Activated CD4-positive, alpha-beta T cell treated with anti-CD3 and anti-CD28 coated beads for 36 hours (primary cell): ENCODE measurements at places on chromosomes 3 and 15.
A peak's percentile ranks its signal among the peaks of the same experiment; 100 is the strongest.

GRCh38 chr3:118472586-118472985, 562.1 kb downstream of the IGSF11 start:
- no peak for DNase-seq

GRCh38 chr3:192637803-192638202, 89.5 kb downstream of the FGF12 start:
- no peak for DNase-seq

DNA sequence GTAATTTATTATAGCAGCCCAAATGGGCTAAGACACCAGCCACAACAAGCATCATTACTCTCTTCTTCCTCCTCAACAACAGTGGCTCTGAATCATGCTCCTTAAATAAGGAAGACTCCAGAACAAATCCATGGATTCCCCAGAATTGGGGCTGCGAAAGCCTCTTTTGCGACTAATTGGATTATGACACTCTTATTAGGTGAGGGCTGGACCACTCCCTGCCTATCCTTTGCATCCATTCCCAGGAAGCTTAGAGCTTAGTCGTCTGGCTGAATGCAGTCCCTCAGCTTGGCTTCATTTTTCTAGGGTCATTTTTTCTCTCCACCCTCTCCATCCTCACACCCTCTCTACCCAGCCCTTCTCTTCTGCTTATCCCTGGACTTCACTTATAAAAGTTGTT, 227.7 kb downstream of the ZNF621 start:
- no peak for DNase-seq

GRCh38 chr15:69665641-69666111, 213.1 kb downstream of the RPLP1 start:
- no peak for DNase-seq

DNA sequence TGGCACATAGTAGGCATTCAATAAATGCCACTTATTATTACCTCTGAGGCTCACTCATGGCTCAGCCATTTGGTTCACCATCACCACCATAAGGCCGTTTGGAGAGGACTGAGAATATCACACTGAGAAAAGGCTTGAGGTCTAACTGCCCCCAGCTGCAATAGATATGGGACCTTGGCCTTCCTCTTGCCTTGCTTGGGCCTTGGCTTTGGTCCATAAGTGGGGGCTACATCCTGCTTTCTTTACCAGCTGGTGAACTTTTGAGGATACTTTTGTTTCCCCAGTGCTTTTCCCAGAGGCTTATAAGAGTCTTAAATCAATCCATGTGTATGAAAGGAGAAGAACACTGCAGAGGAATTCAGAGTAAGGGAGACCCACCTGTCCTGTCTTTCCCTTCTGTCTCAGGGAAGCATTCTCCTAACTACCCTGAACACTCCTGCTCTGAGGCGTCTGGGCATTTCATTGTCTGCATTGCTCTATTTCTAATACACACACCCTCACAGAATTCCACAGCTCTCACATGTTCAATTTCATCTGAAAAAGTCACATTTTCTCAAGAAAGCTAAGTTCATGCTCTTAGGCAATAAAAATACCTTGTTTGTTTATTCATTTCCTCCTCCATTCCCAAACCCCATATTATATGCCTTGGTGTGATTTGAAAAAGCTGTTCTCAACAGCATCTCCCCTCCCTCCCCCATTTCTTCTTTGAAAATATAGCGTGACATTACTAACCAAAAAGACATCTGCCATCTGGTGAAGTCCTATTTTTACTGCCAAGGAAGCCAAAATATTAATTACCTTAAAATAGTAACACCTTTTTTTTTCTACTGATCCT, 22.5 kb upstream of the KCNMB2 start:
- no peak for DNase-seq

- no peak for DNase-seq
Observed at GRCh38 chr3:66598168-66598567, 97.3 kb upstream of the LRIG1 start.

DNA sequence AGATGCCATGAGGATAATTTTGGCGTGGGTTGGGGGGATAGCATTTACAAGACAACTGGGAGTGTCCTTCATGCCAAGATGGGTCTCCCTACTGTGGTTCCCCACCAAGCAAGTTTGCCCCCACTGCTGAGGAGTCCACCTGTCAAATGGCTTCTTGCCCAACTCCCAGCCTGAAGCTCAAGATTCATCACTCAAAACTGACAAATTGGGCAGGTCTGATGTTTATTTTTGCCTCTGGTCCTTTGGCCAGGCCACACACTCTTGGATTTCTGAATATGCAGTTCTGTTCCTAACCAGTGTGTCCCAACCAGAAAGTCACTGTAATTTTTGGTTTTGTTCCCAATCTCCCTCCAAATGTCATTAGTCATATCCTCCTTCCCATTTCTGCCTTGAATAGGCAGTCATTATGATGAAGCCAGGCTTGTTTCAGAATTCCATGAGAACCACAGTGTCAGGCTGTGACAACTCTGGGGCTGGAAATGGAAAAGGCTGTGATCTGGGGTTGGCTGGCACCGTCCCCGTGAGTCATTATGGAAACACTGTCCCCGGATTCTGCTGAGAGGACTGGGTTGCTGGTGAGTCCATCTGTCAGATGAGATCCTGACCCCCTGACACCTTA, 29.3 kb upstream of the MEF2A start:
- DNase-seq = no peak

GRCh38 chr3:160665784-160666526, 11.0 kb upstream of the ARL14 start:
- peak; percentile 14 for DNase-seq

DNA sequence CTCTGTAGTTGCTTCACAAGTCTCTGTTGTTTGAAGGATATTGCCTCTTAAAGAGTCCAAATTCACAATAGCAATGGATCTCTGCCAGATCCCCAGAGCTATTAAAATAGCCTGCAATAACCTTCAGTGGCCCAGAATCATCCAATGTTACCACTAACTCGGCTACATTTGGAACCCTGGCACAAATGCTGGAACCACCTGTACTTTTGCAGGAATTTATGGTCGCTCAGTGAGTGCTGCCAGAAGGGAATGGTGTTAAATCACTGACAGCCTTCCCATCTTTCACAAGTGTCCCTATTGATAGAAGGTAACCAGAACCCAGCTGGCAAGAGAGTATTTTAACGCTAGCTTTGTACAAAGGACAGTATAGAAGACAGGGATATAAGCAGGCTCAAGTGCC, 298.8 kb upstream of the PLSCR5 start:
- no peak for DNase-seq

DNA sequence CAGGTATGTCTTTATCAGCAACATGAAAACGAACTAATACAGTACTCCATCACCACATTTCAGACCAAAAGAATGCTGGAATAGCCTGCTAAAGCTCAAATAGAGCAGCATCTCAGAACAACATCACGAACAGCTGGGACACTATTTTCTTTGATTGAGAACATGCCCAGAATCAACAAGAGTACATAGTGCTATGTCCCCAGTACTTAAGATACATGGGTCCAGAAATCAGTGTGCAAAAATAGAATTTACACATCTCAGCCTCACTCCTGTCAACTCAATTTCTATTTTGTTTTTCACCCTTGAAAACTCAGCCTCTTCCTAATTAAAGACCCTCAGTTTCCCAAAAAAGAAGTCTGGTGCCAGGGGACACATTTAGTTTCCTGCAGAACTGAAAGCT, 753.9 kb downstream of the AGBL1 start:
- no peak for DNase-seq

DNA sequence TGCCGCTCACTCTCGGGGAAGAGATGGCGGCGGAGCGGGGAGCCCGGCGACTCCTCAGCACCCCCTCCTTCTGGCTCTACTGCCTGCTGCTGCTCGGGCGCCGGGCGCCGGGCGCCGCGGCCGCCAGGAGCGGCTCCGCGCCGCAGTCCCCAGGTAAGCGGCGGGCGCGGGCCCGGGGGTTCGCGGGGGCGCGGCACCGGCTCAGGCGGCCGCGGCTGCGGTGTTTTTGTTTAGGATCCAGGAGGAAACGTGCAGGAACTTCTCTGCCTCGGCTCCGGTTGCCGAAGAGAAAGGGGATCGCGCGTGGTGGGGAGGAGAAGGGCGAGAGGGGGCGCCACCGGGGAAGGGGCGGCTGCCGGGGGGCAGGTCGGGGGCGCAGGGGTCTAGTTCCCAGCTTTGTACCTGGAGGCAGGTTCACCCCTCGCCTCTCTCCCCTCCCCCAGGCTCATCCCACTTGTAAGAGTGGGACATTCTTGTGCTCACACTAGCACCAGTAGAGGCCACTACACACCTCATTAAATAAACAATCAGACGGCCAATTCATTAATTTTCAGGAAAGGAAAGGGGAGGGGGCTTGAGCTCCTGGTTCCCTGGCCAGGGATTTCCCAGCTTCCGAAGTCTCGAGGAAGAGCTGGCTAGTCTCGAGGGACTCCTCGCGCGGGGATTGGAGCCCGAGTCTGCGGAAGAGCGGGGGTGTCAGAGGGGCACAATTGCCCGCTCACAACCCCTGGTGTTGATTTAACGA, 562 bp downstream of the NEO1 start:
- peak; percentile 41 for DNase-seq

GRCh38 chr3:11154036-11154952, at the start of gene HRH1:
TSS of gene HRH1 (plus strand) at chr3:11154493. CDS start at chr3:11259038, 104,545 bp downstream.
- peak; percentile 36 for DNase-seq

GRCh38 chr3:171879472-171879871, 36.3 kb downstream of the TMEM212 start:
- no peak for DNase-seq

GRCh38 chr3:53240989-53241972, 14.5 kb downstream of the TKT start:
- no peak for DNase-seq

DNA sequence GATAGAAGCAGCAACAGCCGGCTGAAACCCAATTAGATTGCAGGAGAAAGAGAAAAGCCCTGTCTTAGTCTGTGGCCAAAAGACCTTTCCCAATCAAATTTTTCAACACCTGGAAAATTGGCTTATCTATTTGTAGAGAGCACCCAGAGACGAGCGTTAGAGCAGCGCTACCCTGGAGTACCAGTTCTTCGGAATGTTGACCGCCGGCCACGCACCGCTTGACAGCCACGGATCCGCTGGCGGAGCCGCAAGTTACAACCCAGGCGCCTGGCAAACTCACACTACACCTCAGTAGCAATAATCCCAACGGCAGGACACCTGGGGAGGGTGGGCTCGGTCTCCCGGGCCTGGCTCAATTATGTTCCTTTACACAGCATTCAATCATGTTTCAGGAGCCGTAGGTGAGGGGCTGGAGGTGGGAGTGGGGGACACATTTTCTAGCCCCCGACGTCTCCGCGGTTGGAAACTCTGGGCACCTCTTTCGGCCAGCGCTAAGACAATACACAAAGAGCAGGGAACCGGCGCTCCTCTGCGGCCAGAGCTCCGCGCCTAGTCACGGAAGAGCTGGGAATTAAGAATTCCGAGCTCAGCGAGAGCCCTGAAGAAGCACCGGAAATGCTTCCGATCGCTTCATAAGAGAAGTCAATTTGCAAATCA, 1.2 kb downstream of the MB21D2 start:
- DNase-seq = peak; percentile 23

GRCh38 chr3:97353176-97353575, 411.4 kb upstream of the ARL6 start:
- DNase-seq = no peak

DNA sequence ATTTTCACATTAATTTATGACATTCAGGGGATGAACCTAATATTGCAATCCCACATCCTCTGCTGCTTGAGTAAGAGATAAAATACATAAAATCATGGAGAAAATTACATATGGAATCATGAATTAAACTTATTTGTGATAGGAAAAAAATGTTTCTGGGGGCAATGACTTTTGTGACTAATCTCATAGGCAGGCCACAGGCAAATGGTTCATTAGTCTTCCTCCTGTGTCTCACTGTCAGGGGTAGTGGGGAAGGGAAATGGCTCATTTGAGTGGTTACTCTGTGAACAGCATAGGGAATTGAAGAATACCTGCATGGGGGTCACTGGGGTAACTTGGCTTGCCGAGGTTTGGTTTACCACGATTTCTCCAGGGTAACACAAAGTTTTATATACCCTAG, 72.0 kb downstream of the TFG start:
- DNase-seq = no peak

- DNase-seq = no peak
Observed at GRCh38 chr15:81268881-81269601, 54.9 kb downstream of the STARD5 start.

- no peak for DNase-seq
Observed at GRCh38 chr3:27746838-27747237, 24.7 kb upstream of the EOMES start.

DNA sequence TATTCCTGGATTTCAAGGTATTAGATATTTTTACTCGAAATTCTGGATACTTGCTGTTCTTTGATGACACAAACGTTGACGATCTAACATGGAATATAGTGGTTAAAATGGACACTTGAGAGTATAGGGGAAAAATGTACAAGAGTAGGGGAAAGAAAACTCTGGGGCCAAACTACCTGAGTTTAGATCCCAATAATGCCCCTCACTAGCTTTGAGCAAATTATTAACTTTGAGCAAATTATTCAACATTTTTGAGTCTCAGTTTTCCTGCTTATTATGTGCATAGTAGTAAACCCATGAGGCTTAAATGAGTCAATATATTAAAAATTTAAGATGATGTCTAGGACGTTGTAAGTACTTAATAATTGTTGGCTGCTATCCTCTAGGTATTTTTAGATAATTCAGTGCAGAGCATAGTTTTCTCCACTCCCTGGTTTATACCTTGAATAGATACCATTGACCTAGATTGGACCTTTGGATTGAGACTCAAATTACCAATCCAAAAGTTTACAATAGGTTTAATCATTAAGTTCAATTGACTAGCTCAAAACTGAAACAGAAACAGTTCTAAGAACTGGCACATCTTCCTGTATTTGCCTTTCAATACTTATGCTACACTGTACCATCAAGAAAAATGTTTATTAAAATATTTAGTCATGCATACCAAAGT, 4.5 kb downstream of the ADGRG7 start:
- no peak for DNase-seq

DNA sequence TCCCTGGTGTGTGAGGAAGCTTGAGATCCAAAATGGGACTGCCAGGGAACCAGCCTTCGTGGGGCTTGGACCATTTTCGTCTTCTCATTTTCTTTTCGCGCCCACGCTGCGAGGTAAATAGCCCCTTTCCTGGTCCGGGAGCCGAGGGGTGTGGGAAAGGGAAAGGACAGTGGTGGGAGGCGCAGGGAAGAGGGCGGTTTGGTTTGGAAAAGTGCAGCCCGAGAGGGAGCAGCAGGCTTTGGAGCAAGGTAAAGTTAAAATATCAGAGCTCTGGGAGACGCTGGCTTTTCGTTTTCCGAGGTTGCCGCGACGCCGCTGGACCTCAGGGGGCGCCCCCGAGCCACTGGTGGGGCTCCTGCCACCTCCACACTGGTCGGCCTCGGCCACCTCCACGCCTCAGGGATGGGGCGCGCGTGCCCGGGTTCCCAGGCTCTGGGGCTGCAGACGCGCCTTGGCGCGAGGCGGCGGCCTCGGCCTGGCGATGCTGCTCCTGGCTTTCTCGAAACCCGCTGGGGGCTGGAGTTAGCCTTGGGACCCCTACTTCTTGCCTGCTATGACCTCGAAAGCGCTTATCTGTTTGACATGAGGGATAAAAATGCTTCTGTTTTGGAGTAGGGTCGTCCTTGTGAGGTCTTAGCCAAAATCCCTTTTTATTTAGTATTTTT, 3.2 kb downstream of the PTPRG start:
- peak; percentile 56 for DNase-seq
